ENCODE measurements at places on chromosomes 1 and 21.

GRCh38 chr1:185741551-185741950 lies 7.4 kb downstream of the HMCN1 start:
- no peak for DNase-seq

DNA sequence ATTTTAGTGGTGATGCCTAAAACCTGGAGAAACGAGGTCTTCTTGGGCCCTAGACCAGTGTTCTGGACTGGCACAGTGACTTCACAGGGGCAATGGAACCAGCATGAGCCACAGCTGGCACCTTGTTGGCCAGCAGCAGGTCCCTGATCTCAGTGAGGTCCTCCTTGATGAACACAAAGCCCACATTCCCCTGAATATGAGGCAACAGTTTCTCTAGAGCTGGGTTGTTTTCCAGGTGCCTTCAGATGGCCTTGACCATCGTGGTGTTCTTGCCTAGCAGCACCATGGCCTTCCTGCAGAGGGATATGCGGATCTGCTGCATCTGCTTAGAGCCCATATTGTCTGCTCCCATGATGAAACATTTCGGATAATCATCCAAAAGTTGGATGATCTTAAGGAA lies 44.9 kb upstream of the RAB3GAP2 start:
- DNase-seq: no peak

DNA sequence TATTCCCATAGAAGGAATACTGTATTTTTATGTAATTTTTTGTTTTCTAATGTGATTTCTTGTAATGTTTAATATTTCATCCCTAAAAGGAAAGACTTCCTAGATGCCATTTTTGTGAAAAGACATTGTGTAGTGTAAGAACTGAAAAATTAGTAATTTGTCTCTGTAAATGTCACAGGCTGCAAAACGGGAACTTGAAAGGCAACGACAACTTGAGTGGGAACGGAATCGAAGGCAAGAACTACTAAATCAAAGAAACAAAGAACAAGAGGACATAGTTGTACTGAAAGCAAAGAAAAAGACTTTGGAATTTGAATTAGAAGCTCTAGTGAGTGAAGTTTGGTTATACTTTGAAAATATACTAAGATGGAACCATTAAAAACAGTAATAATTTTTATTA lies 132.2 kb downstream of the ITSN1 start:
- DNase-seq: no peak

GRCh38 chr1:198606020-198606438 lies 32.8 kb upstream of the PTPRC start:
- no peak for DNase-seq

GRCh38 chr1:12424087-12424529 lies 193.9 kb downstream of the DHRS3 start:
- DNase-seq: no peak

DNA sequence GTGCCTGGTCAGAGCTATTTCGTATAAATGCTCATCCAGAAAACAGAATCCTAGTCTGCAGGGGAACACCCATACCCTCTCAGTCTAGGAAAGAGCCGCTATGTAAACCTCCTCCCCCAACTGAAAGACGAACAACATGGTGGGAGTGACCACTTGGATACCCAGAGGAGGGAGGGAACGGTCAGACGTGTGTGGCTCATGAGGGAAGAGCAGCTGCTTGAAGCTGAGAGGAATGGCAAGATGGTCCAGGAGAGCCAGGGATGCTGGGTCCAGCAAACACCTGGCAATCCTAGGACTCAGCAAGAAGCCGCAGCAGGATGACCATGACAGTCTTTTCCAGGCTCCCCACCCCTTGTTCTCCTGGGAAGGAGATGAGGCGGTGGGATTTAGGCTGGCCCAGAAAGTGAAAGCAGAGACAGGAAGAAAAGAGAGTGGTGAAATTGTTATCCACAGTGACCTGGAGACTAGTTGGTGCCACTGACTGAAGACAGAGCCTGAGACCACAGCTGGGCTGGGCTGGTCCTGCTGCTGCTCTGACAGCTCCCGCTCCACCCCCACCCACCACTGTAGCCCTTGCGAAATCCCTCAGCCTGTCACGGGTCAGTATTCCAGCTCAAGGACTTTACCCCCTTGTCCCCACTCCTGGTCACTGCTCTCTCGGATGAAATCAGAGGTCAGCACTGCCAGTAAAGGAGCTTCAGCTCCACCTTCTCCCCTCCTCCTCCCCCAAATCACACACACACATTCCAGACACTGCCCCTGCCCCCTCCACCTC lies 3.6 kb downstream of the CERS2 start:
- DNase-seq: no peak

DNA sequence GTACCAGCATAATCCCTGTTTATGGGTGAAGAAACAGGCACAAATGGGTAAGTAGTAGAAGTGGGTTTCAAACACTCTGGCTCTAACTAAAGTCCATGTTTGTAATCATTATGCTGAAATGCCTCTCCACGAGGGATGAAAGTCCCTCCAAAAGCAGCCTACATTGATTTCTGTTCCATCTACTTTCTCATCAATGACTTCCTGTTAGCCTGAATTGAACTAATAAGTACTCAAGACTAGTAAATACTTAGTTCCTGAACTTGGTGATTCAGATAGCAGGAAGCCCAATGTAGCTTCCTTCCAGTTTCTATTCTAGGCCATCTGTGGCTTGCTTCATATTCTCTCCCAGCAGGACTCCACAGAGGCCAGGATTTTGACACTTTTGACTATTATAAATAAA lies 11.3 kb upstream of the BACH1 start:
- DNase-seq: no peak

DNA sequence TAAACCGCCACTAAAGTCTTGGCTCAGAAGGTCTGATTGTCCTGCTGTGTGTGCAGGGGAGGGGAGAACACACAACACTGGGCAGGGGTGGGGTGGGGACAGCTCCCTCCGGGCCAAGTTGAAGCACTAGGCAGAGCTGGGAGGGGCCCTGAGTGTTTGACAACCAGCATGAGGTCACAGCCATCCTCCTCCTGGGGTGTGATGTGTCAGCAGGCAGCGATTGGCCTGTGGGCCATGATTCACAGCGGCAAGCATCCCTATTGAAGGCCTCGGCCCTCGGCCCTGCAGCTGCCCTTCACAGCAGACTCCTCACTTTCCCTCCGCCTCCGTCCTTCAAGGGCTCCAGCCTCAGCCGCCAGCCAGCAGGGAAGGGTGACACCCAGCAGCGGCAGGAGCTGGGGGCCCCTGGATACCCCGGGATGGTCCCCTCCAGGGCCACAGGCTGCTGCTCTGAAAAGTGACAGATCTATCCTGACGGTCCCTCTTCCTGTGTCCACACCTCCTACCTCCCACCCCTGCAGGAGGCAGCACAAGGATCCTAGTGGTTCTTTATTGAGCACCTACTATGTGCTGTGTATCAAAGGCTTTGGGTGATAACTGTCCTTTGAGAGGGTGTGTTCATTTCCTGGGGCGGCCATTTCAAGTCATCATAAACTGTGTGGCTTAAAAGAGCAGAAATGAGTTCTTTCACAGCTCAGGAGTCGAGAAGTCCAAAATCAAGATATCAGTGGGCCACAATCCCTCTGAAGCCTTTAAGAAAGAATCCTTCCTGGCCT lies 66.0 kb upstream of the SLC25A33 start:
- no peak for DNase-seq

DNA sequence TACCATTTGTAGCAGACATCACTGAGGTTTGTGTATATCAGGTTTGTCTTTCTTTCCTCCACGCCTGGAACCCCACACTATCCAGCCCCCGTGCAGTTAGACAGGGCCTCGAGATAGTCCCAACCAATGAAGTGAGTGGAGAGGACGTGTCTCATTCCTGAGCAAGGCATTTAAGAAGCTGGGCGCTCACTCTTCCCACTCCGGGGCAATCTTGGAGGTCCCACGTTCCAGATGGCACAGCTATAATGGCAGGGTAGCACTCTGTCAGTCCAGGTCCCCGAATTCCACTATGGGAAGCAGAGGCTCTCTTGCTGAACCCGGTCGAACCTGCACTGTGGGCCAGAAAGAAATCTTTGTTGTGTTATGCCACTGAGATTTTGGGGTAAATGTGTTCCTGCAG lies 57.3 kb upstream of the CSF3R start:
- no peak for DNase-seq

GRCh38 chr1:228335406-228336307 lies 71.0 kb downstream of the TRIM11 start:
- DNase-seq: no peak

GRCh38 chr1:58206749-58207148 lies 339.8 kb downstream of the OMA1 start:
- no peak for DNase-seq

- DNase-seq: no peak
Observed at GRCh38 chr1:7670334-7671145, 100.6 kb upstream of the VAMP3 start.

DNA sequence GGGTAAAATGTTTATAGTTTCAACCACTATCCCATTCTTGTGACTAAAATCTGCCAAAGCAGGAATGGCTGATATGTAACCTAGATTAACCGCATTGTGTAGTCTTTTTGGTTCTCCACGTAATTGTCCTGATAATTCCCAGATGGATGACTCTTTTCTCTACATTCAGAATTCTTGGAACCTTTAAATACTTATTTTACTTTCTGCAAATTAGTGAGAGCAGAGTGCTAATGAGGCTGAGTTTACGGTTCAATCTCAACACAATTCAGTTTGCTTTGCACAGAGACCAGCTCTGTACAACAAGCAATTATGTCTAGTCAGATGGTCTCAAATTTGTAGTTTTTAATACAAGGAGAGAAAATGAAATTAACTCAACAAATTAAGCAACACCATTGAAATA lies 9.1 kb downstream of the CRB1 start:
- DNase-seq: no peak

- no peak for DNase-seq
Observed at GRCh38 chr1:84653130-84653677, 37.1 kb downstream of the SSX2IP start.

DNA sequence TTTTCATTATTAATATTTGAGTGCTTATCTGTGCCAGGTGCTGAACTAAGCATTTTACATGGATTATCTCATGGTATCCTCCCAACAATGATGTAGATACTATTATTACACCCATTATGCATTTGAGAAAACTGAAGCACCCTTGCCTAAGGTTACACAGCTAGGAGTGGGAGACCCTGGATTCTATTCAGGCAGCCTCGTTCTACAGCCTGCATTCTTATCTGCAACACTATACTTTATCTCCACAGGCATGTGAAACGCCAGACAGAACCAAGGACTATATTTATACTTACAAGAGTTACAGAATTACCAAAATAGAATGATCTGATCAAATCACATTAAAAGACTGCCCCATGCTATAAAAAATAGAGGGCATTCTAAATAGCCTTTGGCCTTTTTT lies 22.4 kb downstream of the LPAR3 start:
- no peak for DNase-seq

- DNase-seq: no peak
Observed at GRCh38 chr1:225509770-225510169, 81.9 kb upstream of the LBR start.

DNA sequence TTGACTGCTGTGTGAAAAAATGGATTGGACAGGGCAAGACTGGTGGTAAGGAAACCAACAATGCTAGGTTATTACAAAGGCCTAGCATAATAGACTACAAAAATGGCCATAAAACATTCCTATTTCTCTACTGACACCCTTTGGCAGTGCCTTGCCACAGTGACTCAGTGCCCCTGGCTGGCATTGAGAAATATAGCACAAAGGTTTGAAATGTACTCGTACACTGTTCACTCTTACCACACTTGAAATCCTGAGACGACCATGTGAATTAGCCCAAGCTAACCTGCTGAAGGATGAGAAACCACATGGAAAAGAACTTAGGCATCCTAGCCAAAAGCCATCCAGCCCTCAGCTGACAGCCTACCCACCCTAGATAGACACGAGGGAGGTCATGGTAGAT lies 149.8 kb upstream of the PALMD start:
- DNase-seq: no peak

- no peak for DNase-seq
Observed at GRCh38 chr1:8858112-8858668, 20.3 kb downstream of the ENO1 start.

- DNase-seq: no peak
Observed at GRCh38 chr1:14869187-14869586, 270.7 kb downstream of the KAZN start.

DNA sequence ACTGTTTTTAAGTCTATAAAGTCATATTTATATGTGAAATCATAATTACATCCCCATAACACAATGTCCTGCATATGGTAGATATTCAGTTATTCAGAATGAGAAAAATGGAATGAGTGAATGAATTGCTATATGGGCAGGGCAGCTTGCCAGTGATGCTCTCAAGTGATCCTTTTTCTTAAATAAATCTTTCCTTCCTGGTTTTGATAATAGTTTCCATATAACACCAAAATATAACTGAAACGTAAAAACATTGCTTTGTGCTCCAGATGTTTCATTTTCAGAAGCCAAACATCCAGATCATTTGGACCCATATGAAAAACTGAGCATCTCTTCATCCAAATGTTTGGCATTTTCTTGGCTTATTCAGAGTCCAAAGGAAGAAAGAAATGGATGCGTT lies 30.2 kb upstream of the RGS8 start:
- no peak for DNase-seq

DNA sequence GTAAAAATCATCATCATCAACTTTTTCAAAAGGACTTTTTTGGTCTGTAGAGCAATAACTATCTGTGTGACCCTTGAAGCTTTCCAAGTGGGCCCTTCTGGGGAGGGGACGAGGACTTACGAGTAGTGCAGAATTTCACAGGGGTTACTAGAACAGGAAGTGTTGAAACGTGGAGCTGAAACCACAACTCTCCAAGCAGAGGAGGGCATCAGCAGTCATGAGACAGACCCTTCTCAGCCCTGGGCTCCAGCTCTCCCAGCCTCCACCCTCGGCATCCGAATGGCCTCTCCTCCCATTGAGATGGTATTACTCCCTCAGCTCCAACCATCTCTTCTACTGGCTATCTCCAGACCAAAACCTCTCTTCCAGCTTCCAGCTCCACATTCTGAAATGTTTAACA lies 3.6 kb downstream of the FAM89A start:
- DNase-seq: no peak

DNA sequence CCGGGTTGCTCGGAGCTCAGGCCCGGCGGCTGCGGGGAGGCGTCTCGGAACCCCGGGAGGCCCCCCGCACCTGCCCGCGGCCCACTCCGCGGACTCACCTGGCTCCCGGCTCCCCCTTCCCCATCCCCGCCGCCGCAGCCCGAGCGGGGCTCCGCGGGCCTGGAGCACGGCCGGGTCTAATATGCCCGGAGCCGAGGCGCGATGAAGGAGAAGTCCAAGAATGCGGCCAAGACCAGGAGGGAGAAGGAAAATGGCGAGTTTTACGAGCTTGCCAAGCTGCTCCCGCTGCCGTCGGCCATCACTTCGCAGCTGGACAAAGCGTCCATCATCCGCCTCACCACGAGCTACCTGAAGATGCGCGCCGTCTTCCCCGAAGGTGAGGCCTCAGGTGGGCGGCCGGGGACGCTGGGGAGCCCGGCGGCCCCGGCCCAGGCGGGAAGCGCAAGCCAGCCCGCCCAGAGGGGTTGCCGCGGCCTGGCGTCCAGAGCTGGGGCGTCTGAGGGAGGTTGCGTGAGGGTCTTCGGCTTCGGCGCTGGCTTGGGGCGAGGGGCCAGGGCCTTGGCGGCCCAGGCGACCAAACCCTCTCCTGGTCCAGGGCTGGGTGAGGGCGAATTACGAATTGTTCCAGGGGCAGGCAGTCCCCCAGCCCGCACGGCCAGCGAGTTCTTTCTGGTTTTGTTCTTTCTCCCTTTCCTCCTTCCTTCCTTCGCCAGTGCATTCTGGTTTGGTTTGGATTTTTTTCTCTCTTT lies 805 bp downstream of the SIM2 start:
- DNase-seq: no peak

All from NCI-H1694 (cell line).